Psoas muscle (tissue), 8 donors: ENCODE measurements at places on chromosomes 7 and 10.
A peak's percentile ranks its signal among the peaks of the same experiment; 100 is the strongest.

- DNase-seq: no peak
Measured at GRCh38 chr7:12456506-12456905, 52.8 kb upstream of the VWDE start.

DNA sequence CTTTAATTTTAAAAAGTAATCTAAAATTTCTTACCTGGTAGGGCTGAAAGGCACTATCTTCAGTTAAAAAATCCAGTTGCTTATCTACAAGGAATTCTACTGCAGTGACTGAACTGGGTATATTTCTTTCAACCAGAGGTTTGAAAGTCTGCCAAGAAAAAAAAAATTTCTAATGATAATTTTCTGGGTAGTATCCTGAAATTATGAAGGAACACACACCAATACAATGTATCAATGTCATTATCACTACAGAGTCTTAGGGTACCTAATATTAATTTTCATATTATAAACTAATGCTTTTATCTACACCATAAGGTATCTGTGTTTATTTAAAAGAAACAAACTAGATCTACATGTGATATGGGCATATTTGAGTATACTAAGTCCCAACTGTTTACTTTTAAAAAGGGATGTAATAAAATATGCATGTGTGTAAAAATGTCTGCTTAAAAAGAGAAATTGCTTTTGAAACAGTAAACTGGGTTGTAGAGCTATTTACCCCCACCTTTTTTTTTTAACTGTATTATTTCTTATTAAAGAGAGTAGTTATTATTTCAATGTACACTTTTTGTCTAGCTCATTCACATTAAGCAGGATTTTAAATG, 131.6 kb downstream of the NRBF2 start:
- no peak for DNase-seq

- DNase-seq: no peak
Measured at GRCh38 chr7:96636979-96637378, 72.7 kb downstream of the SEM1 start.

DNA sequence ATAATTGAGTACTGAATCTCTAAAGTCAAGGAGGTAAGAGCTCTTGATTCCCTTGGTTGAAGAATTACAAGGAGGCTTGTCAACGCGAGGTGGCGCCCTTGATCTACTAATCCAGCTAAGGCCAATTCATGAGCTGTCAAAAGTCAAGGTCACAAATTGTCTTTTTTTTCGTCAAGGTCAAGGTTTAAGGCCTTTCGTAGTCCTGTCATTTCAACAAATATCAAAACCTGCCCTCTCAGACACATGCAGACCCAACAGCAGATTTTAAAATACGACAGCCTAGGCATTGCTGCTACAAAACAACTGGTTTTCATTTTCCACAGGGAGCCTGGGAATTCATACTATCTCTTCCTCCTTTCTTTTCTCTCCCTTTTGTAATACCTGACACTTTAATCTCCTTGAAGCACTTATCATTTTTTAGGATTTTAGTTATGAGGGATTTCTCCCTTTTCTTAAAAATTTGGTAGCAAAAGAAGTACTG, 3.6 kb downstream of the HOXA13 start:
- peak; percentile 90 for DNase-seq

DNA sequence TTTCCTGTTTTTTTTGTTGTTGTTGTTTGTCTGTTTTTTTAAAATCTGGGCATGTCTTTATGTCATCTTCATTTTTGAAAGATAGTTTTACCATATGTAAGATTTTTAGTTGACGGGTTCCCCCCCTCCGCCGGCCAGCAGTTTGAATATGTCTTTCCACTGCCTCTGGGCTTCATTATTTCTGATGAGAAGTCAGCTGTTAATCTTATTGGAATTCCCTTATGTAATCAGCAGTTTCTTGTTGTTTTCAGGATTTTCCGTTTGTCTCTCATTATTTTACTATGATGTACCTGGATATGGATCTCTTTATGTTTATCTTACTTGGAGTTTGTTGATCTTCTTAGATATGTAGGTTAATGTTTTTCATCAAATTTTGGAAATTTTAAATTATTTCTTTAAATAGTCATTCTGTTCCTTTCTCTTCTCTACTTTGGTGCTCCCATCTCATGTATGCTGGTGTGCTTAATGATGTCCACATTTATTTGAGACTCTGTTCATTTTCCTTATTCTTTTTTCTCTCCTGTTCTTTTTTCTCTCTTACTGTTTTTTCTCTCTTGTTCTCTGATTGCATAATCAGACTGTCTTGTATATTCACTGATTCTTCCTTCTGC, 9.7 kb downstream of the EXOC6 start:
- DNase-seq: no peak

DNA sequence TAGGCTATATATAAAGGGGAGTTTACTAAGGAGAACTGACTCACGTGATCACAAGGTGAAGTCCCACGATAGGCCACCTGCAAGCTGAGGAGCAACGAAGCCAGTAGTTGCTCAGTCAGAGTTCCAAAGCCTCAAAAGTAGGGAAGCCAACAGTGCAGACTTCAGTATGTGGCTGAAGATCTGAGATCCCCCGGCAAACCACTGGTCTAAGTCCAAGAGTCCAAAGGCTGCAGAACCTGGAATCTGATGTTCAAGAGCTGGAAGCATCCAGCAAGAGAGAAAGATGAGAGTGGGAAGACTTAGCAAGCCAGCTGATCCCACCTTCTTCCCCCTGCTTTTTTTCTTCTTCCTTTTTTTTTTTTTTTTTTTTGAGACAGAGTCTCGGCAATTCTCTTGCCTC, 27.0 kb upstream of the GSDME start:
- DNase-seq: no peak

DNA sequence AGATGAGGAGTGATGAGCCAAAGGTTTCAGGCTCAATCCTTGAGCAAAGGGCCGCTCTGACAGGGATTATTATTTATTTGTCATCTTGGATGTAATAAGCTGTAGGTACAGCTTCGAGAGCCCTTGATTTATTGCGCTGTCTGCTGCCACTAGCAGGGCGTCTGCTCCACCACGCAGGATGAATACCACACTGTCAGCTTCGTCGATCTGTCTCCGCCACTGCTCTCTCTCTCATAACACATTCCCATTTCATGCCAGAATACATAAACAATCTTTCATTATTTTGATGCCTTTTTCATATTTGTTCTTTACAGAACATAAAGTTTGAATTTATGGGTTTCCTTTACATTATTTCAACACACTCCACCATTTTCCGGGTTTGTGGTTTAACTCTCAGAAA, 276.6 kb downstream of the LRMDA start:
- DNase-seq: no peak

DNA sequence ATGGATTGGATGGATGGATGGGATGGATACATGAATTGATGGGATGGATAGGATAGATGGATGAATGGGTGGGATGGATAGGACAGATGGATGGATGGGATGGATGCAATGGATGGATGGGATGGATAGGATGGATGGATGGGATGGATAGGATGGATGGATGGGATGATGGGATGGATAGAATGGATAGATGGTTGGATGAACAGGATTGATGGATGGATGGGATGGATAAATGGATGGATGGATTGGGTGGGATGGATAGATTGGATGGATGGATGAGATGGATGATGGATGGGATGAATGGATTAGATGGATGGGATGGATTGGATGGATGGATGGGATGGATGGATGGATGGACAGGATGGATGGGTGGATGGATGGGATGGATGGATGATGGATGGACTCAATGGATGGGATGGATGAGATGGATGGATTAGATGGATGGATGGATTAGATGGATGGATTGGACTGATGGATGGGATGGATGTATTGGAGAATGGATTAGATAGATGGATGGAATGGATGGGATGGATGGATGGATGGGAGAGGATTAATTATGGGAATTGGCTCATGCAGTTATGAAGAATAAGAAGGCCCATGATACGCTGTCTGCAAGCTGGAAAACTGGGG, 136.4 kb downstream of the ADAM12 start:
- no peak for DNase-seq

DNA sequence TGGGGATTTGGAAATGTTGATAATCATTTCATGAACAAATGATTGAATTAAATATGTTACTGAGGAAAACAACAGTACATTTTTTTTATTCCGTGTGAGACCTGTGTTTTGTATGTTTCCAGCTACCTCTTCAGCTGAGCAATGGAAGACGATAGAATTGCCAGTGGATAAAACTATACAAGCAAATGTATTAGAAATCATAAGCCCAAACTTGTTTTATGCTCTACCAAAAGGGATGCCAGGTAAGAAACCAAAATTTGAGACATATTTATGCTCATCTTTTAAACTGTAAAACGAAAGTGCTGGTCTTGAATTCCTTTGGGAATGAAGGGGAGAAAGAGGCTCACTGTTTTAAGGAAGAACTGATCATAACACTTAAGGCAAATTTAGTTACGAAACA, 17.8 kb upstream of the VWA2 start:
- no peak for DNase-seq
